ENCODE measurements at places on chromosomes 4 and X.

DNA sequence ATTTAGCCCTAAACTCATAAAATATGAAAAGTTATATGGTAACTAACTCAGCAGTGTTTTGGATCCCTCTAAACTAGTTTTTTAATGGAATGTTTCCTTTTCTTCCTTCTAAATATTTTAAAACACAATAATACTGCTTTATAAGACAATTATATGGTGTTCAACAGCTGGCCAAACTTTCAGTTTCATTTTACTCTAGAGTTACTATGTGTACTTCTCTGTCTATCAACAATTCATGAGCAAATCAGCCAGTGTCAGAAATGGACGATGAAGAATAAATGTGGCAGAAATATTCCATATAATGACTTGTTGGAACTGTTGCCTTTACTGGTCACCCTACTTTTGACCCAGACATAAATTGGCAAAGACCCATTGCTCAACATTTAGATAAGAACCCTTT, 64.8 kb upstream of the CXXC4 start:
- no peak for DNase-seq

- DNase-seq = no peak
Observed at GRCh38 chrX:53155512-53156206, 61.7 kb downstream of the KANTR start.

GRCh38 chr4:136383082-136383481, 1149.2 kb downstream of the PCDH18 start:
- DNase-seq = no peak

DNA sequence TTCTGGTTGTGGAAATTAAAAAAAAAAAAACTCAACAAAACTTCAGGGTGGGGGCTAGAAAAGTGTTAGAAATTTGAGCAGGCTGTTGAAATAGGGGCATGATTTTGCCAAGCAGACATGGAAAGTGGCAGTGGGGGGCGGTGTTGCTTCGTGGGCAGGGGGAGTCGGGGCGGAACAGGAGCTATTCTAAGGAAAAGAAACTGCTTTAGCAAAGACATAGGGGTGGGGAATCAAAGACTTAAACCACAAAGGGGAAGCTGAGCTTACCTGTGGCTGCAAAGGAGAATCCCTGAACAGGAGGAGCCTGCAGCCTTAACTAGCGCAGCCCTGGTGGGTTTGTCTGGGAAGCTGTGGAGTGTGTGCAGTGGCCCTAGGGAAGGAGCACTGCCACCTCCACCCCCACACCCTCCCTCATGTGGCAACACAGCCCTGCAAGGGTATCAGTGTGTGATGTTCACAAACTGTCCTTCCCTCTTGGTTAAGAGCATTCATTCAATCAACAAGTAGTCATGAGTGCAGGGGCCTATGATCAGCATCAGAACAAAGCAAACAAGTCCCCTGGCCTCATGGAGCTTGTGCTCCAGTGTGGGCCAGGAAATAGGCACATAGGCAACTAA, 20.5 kb downstream of the SEL1L3 start:
- DNase-seq = no peak

DNA sequence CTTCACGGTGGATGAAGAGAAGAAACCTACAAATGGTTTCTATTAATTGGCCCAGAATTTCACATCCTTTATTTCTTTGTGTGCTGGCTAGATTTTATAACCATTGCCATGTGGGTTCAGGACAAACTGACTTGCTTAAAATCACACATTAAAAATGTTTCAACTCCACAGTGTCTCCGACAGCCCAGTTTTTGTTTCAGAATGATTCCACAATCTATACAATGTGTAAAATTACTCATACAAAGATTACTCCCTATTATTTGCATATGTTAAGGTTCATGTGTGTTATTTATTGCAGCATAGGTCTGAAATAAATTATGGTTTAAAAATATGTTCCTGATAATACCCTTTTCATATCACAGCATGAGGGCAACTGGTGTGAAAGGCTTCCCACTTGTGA, 20.6 kb downstream of the DCHS2 start:
- DNase-seq = no peak

- DNase-seq = peak; percentile 57
Observed at GRCh38 chr4:155679343-155679742, 12.7 kb downstream of the GUCY1A1 start.

DNA sequence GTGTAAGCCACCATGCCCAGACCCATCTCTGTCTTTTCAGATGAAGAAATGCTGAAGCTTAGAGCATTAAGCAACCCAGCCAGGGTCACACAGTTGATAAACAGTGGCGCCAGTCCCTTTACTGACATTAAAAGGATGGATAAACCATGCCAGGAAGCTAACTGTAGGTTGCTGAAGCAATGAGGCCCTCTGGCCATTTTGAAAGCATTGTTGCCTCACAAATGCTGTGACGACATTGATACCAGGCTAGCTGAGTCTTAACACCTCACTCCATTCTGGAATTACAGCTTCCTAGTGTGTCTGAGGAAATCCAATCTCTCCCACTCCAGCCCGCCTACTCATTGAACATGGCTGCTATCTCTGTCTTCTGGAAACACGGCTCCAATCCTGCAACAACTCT, 89.7 kb downstream of the LNX1 start:
- DNase-seq = no peak

- DNase-seq = no peak
Observed at GRCh38 chrX:96224279-96224678, 460.4 kb upstream of the DIAPH2 start.

- peak; percentile 58 for DNase-seq
Observed at GRCh38 chrX:23901060-23901459, 6.7 kb downstream of the APOO start.

- no peak for DNase-seq
Observed at GRCh38 chr4:7076696-7077082, 8.8 kb upstream of the GRPEL1 start.

DNA sequence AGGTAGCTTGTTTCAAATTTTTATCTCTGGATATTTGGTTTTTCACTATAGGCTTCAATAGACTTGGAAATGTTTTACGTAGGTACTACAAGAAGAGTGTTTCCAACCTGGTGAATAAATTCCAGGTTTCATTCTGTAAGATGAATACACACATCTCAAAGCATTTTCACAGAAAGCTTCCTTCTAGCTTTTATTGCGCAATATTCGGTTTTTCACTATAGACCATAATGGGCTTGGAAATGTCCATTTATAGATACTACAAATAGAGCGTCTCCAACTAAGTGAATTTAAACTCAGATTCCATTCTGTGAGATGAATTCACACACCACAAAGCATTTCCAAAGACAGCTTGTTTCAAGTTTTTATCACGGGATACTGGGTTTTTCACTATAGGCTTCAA, 857.7 kb upstream of the HS3ST1 start:
- no peak for DNase-seq

DNA sequence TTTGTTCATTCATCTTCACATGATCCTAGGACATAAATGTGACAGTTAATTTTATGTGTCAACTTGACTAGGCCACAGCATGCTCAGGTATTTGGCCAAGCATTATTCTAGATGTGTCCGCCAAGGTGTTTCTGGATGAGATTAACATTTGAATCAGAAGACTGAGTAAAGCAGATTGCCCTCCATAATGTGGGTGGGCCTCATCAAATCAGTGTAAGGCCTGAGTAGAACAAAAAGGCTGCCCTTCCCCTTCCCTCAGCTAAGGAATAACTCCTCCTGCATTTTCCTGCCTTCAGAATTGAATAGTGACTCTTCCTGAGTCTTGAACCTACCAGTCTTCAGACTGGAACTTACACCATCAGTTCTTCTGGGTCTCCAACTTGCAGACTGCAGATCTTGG, 18.4 kb downstream of the ATP11C start:
- no peak for DNase-seq

DNA sequence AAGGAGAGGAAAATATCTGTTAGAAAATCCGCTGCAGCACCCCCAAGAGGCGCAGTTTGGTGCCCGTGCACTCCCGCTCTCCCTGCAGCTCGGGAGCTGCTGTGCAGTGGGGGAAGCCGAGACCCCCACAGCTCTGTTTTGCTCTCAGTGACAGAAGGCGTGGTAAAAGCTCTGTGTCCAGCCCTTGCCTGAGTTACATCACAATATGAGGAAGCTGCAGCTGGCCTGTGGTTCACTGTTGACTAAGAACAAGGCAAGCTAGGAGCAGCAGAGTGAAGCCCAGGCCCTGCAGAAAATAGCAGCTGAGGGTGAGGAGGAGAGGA, 88.5 kb upstream of the ADRA2C start:
- peak; percentile 12 for DNase-seq

GRCh38 chrX:118062817-118063615, 53.6 kb downstream of the KLHL13 start:
- no peak for DNase-seq

- DNase-seq = no peak
Observed at GRCh38 chr4:94877973-94878372, 120.2 kb downstream of the BMPR1B start.

GRCh38 chr4:65670020-65670330, 314 bp downstream of the EPHA5 start:
- no peak for DNase-seq

DNA sequence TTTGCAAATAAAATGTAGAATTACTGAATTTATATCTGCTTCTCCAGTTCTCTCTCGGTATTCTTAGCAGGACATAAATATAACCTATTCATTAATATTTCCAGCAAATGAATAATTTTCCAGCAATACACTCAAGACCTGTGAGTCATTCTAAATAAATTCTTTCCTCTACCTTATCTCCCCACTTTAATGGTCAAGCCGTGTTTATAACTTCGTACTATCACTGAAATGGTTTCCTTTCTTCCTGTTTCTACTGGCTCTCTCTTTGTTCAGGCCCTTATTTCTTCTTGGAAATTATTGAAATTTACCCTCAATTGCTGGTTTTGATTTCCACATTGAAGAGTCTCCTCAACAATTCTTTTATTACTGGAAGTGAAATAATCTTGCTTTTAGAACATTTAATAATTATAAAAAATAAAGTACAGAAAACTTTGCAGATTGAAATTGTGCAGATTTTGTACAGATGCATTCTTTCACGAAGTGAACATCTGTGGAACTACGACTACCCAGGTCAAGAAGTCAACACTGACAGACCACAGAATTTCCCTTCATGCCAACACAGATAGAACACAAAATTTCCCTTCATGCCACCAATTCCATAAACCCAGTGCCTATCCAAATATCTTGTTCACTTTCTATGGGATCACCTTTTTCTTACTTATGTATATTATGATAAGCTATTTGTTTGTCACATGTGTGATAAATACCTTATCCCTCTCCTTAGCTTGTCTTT, 205.7 kb downstream of the FAT4 start:
- DNase-seq = no peak

- no peak for DNase-seq
Observed at GRCh38 chr4:5465529-5465928, 242.8 kb downstream of the EVC2 start.

- DNase-seq = no peak
Observed at GRCh38 chr4:8453957-8454356, 13.4 kb downstream of the TRMT44 start.

- DNase-seq = no peak
Observed at GRCh38 chrX:13254870-13255269, 65.0 kb downstream of the ATXN3L start.

DNA sequence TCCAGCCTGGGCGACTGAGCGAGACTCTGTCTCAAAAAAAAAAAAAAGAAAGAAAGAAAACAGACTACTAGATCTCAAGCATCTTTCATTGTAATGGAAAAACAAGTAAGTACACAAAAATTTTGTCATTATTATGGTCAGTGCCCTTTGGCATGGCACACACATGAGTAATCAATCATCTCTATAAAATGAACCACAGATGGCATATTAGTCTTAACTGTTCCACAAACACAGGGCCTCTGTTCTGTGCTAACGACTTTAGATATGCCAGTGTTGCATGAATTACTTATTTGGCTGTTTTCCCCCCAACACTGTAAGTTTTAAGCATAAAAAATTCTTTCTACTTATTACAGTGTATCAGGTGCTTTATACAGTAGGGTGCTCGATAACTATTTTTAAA, 90.4 kb downstream of the COX7B2 start:
- DNase-seq = no peak

GRCh38 chr4:113881256-113881655, 98.2 kb downstream of the ARSJ start:
- DNase-seq = no peak

DNA sequence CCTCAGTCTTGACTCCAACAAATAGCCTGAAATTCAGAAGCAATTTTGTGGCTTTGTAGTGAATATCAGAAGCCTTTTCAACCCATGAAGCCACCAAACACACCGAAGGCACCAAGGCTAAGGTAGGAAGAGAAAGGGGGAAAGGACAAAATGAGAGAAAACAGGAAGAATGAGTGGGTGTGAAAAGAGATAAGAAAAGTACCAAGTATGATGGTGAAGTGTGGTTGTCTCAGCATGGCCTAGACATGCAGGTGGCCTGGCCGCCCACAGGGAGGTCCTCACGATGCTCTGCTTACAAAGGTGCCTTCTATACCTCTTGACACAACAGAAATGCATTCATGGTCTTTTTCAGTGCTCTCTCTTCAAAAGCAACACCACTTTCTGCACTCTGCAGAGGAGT, 34.9 kb downstream of the ACSL1 start:
- no peak for DNase-seq

DNA sequence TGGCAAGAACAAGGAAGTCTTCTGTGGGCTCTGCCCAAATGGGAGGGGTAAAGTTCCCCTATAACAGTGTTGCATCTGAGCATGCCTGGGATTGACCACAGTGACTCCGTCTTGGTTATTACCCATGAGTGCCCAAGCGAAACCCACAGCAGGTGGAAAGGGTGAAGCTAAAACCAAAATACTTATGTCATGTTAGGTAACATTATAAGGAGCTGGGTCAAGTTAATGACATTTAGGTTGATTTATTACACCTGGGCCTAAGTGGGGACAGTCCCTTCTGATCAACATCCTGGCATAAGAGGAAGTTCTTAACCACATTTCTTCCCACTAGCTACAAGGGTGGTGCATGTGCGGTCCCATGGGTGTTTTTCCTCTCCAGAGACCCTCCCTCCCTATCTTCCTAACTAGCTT, 1.3 kb upstream of the ZNF732 start:
- no peak for DNase-seq

- DNase-seq = no peak
Observed at GRCh38 chr4:134027931-134028330, 173.7 kb downstream of the PABPC4L start.

DNA sequence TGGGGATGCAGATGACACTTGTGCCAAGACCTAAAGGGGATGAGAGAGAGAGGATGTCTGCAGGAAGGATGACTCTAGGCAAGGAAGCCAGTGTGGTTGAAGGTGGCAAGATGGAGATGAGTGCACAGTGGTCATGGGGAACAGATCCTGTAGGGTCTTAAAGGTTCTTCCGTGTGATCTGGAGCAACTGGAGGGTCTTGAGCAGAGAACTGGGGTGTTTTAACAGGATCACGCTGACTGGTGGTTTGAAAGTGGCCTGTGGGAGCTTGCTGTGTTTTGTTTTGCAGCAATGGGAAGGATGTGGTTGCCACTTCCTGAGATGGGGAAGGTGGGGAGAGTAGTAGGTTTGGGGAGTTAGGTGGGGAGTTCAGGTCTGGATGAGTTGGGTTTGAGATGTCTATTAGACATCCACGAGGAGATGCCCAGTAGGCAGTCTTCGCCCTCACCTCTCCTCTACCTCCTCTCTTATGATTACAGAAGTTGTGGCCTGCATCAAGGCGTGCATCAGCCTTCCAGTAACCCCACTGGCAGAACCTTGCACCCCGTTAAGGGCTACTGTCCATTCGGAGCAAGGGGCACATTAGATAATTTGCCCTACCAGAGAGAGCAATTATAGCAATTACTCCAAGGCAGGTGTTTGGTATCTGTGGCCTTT, 1.4 kb upstream of the STBD1 start:
- DNase-seq = no peak

GRCh38 chrX:71618303-71618721, at the start of gene CXCR3:
CXCR3 (minus strand) TSS chrX:71618511; CDS start chrX:71618449, 62 bp downstream.
- peak; percentile 25 for DNase-seq

- DNase-seq = peak; percentile 40
Observed at GRCh38 chr4:54961357-54961975, 163.9 kb downstream of the KDR start.

GRCh38 chrX:105701310-105702052, 120.9 kb upstream of the NRK start:
- DNase-seq = no peak

All from inflammatory macrophage treated with lipopolysaccharide for 1 hour (primary cell).